ENCODE measurements at places on chromosomes 6 and 20.

DNA sequence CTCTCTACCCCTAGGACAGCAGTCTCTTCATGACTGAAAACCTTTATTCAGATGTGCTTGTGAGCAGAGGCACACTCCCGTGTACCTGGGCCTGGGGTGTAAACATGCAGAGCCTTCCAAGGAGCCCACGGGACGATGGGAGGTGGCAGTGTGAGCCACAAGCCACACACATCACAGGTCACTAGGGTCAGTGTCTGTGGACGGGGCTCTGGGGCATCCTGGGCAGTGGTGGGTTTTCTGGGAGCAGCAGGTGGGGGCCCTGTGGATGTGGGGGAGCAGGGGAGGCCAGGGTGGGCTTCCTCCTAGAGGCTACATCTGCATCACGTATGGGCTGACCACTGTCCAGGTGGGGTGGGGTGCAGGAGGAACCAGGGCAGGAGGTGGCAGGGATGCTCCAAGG lies 16.7 kb upstream of the TTLL2 start:
- DNase-seq = no peak

DNA sequence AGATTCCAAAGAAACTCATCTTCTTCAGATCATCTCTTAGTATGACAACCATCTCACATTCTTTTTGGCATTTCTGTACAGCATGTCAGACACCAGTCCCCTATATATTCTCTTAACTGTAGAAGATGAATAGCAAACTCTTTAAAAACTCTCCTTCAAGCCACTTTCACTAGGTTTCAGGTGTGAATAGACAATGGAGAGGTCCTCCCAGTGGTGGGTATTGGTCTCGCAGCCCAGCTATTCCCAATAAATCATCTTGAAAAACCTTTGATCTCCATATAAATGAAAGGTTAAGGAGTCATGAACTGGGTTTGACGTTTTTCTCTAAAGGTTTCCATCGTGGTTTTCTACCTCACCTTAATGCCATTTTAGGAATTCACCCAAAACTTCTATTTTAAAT lies 180.0 kb downstream of the GJA1 start:
- DNase-seq = no peak

GRCh38 chr6:159984268-159984786 lies 15.4 kb downstream of the IGF2R start:
- DNase-seq = no peak

GRCh38 chr6:126614642-126615504 lies 275.0 kb downstream of the CENPW start:
- DNase-seq = no peak

- DNase-seq = no peak
These were observed 107.5 kb downstream of the FAXC start for GRCh38 chr6:99241905-99242534.

- no peak for DNase-seq
These were observed 420 bp downstream of the CENPQ start for GRCh38 chr6:49463612-49463967.

- DNase-seq = no peak
These were observed 15.7 kb downstream of the SLC23A2 start for GRCh38 chr20:4985658-4986057.

GRCh38 chr20:1933465-1933870 lies 38.3 kb downstream of the SIRPA start:
- DNase-seq = peak; percentile 62

DNA sequence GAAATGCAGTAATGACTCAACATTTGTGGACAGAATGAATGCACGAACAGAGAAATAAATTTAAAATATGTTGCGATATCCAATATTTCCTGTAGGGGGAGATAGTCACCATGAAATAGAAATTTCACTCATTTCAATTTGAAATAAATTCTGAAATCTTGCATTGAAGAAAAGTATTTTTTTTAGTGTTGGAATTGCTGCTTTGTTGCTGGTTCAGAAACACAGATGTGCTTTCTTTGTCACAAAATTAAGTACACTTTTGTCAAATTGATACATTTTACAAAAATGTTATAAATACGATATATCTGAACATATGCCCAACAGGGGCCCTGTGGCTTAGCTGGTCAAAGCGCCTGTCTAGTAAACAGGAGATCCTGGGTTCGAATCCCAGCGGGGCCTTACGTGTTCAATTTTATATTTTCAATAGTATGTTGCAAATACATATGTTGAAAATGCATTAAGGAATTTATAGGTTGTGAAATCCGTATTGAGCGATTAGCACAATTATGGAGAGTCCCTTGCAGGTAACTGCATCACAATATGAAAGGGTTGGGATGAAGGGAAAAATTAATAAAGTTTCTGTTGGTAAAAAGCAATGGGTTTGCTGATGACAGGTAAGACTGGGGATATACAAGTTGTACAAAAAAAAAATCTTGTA lies 85.4 kb upstream of the PRSS16 start:
- DNase-seq = peak; percentile 66

DNA sequence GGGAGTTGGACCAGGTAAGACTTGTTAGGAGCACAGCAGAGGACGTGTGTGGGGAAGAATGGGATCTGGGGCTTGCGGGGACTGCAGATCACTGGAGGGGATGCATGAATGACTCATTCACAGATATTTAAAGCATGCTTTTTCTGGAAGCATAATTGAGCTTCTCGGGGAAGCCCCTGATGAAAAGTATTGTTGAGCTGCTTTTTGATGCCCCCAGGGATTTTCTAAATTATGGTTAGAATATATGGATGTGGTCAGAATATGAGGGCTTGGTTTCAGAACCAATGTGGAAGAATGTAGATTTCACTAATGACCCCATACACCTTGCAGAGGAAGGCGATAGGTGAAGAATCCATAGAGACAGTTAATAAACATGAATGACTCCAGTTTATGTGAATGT lies 36.1 kb downstream of the GMPR start:
- DNase-seq = no peak

- DNase-seq = no peak
These were observed 37.0 kb upstream of the SAMHD1 start for GRCh38 chr20:36988494-36988966.
